ENCODE measurements at places on chromosomes 5 and 9. TPM values are rescaled to one million over a fixed set of nuclear protein-coding genes. Genes with fewer than 3 reads are reported as not detected.

The AJM1 gene
- total RNA-seq, result 2.7 TPM

The C9orf72 gene
- 30.1 TPM for total RNA-seq

The MOB3B gene
- total RNA-seq, result 0.15 TPM

The PCDHA9 gene
- total RNA-seq, result 0.02 TPM

The IL13 gene
- total RNA-seq, result not detected

DNA sequence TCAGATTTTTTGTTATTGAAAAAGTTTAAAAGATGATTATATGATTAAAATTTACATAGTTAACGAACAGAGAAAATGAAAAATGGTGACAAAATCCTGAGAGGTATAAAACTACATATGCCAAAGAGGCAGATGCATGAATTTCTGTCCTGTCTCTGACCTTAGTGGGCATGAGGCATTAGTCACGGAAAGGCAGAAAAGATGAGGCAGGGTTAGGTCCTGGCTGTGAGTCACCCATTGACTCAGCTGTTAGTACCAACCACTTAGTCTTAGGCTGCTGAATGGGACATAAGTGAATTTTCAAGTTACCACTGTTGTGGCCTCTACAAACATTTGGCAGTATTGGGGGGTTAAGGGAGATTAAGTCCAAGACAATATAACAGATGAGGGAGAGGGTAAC lies 33.1 kb downstream of the RASA1 start:
- peak; percentile 74 for DNase-seq

DNA sequence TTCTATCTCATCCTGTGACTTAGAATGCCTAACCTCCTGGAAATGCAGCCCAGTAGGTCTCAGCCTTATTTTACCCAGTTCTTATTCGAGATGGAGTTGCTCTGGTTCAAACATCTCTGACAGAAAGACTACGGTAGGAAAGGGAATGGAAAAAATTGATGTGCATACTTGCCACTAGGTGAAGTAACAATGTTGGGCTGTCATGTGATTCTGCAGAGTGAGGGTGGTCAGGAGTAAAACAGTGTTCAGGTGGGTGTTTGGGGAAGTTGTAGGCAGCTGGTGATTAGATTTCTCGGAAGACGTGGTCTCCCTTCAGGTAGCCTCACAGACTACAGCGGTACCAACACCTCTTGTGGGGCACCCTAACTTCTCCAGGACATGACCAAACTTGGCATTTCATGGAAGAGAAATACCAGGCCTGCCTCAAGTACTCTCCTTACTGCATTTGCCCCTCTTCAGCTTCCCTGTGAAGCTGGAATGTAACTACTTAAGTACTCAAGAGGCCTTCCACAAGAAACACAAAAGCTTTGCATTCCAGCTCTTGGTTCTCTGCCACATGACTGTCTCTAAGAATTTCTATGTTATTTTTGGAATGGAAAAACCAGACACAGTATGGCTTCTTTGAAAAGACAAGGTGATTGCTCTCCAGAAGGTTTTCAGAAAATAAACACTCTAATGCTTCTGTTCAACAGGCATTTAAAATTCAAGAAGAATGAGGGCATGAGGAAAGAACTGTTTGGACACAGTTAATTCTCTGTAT lies 17.4 kb upstream of the ENTREP1 start:
- DNase-seq, result no peak

DNA sequence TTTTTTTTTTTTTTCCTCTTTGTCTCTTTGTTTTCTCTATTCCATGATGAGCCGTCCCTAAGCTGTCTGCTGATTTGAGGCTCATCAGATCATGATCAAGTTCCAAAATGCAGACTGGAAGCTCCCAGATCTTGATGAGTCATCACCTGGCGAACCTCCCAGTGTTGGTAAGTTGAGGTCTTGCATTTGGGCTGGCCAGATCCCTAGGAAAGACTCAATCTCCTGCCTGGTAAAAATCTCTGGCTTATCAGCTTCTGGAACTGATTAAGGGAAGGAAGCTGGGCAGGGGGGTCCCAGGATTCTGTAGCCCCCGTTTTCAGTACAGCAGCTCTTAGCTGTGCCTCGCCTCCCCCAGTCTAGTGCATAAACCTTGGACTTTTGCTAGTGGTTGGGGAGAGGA lies 69.0 kb downstream of the TSPAN17 start:
- DNase-seq, result no peak

GRCh38 chr5:28603869-28604268 lies 1565.5 kb upstream of the CDH9 start:
- no peak for DNase-seq

DNA sequence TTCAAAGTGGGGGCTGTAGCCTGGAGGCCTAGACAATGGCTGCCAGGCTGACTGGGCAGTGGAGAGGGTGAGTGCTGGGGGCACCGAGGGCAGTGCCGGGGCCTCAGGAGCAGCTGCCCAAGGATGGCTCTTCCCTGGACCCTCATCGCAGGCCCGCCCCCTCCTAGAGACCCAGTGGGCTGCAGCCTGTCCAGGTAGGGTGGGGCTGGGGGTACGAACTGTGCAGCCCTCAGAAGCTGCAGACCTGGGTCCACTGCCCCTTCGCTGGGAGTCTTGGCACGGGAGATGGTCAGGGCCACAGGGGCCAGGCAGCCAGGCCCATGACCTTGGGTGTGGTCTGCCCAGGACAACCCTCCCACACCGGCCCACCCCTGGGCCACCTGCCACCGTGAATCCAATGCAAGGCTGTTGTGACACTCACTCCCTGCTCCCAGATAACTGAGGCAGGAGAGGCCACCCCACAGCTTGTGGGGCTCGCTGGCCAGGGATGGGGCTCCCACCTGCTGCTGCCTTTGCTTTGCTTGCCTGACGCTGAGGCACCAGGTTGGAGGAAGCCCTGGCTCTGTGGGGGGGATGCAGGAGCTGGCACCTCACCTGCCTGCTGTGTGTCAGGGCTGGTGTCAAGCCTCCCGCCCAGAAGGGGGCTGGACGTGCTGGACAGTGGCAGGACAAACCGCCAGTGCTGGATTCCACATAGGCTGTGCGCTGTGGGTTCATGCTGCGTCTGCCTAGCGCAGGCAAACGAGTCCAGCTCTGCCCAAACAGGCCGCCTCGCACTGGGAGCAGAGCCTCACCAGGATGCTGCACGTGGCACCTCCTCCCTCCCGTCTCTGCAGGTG lies 23.1 kb upstream of the SLC9A3 start:
- DNase-seq, result no peak
